ENCODE measurements at places on chromosomes 4 and X.
A peak's percentile ranks its signal among the peaks of the same experiment; 100 is the strongest.

- peak; percentile 65 for DNase-seq
Observed at GRCh38 chrX:23756165-23756564, 13.1 kb upstream of the ACOT9 start.

GRCh38 chr4:15675356-15675755, 6.3 kb upstream of the FAM200B start:
- DNase-seq: no peak

DNA sequence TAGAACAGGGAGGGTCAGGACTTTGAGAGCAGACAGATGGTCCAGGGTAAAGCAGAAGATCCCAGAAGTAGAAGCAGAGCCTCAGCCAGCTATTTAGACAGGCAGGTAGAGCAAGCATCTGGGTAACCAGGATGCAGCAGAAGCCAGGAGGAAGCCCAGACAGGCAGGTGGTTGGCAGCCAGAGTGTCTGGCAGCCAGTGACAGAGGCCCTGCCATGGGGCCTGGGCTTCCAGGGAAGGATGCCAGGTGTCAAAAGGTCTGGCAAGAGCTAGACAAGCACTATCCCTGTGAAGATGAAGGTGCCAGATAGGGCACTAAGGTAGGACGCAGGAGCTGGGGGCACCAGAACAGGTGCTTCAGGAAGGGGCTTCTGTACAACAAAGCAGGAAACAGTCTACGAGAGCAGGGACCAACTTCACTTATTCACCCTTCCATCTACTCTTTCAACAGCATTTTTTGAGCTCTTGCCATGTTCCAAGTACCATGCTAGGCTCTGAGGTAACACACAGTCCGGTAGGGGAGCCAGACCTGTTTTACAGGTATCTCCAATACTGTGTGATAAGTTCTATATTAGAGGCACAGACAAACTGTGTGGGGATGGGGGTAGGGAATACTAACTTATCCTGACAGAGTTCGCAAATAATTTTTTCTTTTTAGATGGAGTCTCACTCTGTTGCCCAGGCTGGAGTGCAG, 38.1 kb upstream of the GJB1 start:
- DNase-seq: no peak

- DNase-seq: no peak
Observed at GRCh38 chr4:26065833-26066232, 151.8 kb downstream of the SMIM20 start.

DNA sequence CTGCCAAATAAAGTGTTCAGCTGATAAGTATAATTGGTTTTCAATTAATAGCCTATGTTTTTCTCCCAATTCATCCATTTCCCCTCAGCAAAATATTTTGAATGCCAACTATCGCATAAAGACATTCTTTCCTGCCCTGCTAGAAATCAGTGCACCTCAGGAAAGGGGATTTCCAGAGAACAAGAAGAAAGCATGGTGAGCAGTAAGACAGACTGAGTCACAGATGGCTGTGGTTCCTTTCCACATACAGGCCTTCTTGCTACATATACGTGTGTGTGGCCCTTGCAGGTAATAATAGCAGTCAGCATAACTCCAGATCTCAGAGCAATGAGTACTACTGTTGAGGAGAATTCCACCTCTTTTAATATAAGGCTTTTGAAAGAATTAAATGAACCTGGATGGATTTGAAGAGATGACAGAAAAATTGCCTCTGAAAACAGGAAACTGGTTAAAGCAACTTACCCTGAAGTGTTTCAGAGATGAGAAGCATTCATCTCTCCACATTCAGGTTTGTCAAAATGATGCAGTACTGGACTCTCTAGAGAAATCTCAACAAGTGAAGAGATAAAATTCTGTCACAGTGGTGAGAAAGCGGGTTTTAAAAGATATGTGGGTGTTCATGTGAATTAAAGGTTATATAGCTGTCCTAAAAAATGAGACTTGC, 13.6 kb downstream of the GASK1B start:
- DNase-seq: peak; percentile 50

DNA sequence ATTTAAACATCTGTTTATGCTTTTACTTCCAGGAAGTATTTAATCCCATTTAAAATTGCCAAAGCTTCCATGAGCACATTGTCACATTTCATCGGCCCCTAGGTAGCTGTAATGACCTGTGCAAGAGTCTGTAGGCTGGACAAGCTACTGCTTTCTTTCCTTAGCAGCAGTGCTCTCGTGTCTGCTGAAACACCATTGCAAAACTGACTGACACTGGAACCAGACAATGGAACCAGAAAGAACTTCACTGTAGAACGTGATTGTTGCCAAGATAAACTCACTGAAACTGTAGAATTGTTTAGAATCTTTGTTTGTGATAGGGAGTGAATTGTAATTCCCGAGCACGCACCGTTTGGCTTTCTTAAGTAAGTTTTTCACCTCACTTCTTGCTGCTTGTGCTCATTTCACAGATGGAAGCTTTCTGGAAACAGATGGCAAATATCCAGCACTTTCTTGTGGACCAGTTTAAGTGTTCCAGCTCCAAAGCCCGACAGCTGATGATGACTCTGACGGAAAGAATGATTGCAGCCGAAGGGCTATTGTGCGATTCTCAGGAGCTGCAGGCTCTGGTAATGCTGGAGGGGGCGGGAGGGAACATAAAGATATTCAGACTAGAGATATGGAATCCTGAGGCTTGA, 36.9 kb downstream of the EVC start:
- peak; percentile 98 for DNase-seq

DNA sequence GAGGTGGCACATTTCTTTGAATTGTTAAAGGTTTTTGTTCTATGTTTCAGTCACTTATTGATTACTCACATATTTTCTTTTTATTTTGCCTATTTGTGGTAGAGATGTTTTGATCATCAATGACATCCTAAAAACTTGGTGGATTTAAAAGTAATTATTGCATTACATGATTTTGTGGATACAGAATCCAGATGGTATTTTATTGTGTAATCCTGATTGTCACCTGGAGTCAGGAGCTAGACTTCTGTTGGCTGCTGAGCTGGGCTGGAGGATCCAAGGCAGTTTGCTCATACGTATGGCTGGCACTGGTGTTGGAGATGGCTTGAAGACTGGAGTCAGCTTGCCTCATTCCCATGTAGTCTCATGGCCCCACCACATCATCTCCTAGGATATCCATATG, 1009.6 kb upstream of the PCDH7 start:
- DNase-seq: peak; percentile 1

- DNase-seq: no peak
Observed at GRCh38 chr4:168028568-168028967, 63.8 kb upstream of the ANXA10 start.

DNA sequence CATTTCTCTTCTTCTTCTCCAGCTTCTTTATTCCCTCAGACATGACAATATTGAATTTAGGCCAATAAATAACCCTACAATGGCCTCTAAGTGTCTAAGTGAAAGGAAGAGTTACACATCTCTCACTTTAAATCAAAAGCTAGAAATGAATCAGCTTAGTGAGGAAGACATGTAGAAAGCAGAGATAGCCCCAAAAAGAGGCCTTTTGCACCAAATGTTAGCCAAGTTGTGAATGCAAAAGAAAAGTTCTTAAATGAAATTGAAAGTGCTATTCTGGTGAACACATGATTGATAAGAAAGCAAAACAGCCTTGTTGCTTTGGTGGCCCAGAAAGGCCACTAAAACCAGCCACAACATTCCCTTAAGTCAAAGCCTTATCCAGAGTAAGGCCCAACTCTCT, 146.2 kb upstream of the HHIP start:
- no peak for DNase-seq

DNA sequence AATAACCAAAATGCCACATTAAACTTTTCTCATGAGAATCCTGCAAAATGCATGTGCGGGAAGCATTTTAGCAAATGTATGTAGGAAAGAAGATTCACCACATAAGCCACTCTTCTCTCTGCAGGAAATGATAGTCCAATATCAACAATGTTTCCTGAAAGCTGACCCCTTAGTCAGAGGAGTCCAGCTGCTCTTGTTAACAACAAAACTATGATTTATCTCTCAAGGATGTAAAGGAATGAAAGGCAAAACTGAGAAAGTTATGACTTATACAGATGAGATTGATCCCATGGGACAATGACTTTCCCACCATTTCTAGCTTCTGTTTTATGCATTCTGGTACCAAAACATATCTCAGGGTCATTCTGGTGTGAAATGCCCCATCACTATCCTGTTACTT, 125.0 kb upstream of the EDNRA start:
- peak; percentile 83 for DNase-seq

DNA sequence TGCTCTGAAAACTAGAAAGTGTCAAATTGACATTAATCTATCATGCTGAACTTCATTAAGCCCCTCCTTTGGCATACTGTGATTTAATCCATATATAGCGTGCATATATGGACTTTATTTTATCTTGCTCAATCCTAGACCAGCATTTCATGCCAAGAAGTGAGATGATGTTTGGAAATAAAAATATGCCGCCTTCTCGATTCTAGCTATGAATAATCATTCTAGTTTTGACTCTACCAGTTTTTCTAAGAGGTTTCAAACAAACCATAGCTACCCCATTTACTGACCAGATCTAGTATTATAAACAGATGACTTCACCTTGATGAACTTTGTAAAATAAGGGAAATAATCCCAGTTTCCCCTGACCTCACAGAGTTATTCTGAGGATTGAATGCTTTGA, 95.0 kb downstream of the ARX start:
- no peak for DNase-seq

GRCh38 chr4:12932203-12932788, 551.8 kb downstream of the RAB28 start:
- no peak for DNase-seq

DNA sequence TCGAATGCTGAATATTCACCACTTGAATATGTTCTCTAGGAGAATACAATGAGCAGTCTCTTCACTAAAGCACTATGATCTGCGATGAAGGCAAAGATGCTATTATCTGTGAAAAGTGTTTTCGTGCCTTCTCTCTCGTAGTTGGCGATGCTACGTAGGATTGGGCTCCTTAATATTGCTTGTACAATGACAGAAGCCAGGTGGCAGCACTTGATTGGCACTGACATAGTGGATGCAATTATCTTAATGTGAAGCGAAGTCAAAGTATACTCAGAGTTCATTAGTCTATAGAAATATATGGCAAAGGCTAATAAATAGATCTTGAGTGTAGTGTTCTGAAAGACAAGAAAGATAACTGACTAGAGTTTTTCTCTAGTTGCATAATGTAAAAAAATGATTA, 1135.7 kb upstream of the AGA start:
- no peak for DNase-seq

GRCh38 chr4:113773014-113773413, 11.5 kb upstream of the CAMK2D start:
- DNase-seq: no peak

GRCh38 chr4:140816806-140817510, 60.8 kb upstream of the TBC1D9 start:
- no peak for DNase-seq

DNA sequence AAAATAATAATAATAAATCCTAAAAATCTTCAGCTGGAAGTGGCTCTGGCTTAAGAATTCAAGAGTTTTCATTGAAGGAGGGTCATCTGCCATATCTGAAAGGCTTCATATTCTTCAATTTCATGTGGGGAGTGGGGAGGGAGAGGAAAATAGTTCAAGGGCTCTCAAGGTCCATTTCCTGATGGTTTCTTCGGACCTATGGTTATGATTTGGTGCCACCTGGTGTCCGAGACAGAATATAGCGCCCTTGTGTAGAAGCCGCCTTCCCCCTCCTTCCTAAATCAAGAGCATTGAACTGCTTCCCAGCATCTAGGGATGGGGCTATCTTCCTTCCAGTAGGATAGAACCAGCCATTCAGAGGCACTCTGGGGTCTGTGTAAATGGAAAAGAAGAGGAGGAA, 34.3 kb downstream of the NLGN3 start:
- DNase-seq: peak; percentile 41

- DNase-seq: no peak
Observed at GRCh38 chrX:45083314-45083713, 117.4 kb downstream of the DIPK2B start.

- DNase-seq: no peak
Observed at GRCh38 chr4:169071747-169072146, 61.7 kb upstream of the CBR4 start.

DNA sequence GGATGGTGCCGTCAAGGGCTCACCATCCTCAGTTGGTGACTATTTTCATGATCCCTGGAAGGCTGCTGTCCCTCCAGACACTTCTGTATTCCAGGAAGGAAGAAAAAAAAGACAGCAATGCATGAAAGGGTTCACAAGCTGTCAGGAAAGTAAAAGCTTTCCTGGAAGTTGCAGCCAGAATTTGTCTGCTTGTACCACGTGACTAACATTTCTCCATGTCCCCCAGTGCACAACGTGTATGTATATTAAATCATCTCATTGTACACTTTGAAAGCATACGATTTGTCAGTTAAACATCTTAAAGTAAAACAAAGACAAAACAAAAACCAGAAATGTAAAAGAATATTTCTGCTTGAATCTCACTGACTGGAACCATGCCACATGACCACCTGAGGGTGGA, 127.4 kb upstream of the CLNK start:
- no peak for DNase-seq

DNA sequence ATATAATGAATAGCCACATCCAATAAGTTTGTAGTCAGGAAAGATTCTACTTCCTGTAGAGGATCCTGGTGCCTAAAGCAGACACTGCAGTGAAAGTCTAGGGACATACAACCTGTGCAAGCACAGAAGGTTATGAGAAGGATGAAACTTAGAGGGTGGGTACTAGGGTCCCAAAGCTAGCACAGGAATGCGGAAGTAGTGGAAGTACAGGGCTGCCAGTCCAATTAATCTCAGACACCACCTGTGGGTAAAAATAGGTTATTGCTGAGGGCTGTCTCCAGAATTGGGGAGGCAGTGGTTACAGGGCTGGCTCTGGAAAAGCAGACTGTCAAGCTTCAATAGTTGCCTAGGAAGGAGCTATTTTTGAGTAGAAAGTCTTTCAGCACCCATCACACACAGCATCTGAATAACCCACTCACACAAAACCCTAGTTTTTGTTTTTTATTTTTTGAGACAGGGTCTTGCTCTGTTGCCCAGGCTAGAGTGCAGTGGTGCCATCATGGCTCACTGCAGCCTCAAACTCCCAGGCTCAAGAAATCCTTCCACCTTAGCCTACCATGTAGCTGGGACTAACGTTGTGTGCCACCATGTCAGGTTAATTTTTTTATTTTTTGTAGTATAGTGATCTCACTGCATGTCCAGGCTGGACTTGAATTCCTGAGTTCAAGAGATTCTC, 50.8 kb upstream of the ELF2 start:
- DNase-seq: no peak

- DNase-seq: peak; percentile 4
Observed at GRCh38 chr4:142705820-142706219, 140.3 kb downstream of the INPP4B start.

DNA sequence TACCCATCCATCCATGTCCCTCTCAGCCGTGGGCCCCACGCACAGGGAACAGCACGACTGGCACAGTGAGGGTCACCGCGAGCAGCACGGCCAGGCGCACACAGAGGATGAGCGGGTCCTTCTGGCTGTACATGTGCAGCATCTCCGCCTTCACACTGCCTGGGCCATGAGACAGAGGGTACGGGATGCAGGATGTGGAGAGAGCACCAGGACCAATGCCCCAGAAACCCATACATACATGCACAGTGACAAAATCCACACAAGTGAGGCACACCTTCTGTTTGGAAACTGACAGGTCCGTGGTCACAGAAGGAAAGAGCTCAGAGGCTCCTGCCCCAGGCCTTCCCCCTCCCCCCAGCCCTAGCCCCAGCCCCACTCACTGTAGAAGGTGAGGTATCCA, 9.5 kb downstream of the SLC38A5 start:
- DNase-seq: no peak
